Hepatic stellate cell (primary cell): ENCODE measurements at places on chromosomes 6 and 20.

DNA sequence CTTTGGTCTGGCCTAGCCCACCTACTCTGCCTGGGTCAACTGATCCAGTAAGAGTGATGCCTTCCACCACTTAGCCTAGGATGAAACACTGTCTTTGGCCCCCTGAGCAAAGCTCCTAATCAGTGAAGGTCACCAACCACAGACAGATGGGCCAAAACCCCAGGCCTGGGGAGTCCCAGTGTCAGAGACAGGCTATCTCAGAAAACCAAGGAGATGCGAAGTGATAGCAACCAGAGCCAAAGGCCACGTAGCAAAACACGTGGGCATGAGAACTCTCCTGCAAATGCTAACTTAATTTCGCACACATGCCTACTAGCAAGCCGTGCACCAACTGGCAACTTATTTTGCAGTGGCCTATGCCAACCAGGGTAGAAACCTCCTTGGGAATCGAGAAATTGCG is 29.1 kb downstream of the AGPAT4 start:
- no peak for DNase-seq

- DNase-seq, result no peak
Observed at GRCh38 chr6:89580997-89581666, 57.4 kb downstream of the LYRM2 start.

DNA sequence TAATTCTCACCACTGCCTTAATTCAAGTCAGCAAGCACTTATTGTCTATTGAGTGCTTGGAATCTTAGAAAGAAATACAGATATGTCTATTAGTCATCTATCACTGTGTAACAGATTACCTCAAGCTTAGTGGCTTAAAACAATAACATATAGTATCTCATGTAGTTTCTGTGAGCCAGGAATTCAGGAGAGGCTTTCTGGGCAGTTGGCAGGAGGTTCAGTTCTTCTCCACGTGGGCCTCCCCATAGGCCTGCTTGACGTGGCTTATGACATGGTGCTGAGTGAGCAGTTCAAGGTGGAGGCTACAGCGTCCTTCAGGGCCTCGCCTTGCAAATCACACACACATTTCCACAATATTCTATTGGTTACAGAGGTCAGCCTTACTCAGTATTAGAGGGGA is 69.7 kb downstream of the DTD1 start:
- DNase-seq, result no peak

DNA sequence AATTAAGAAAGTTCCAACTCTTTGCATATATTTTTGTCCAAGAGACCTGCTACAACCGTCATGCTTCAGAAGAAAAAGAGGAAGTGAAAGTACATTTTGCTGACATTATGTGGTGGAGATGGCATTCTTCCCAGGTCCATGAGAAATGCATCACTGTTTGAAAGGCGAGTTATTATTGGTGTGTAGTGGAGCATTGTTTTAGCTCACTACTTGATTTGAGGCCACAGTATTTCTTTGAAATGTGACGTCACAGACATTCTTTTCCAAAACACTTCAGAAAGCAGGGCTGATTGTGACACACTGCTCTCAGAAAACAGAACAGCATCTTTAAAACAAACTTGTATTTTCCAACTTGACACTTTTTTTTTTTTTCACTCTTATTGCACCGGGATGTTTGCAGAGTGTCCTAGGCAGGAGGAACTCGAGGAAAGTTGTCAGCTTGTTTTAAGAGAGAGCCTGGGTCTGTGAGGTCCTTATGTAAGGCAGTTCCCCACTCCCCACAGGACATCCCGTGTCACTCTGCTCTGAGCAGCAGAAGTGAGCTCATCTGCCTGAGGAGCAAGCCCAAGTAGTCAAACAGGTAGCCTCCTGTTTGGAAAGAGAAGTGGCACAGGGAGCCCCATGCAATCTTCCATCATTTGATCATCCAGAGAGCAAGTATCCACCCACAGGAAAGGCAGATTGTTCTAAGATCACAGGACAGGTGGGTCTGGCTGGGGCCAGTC is 1.1 kb downstream of the SPTLC3 start:
- DNase-seq, result peak; percentile 29

- no peak for DNase-seq
Observed at GRCh38 chr6:75113446-75113845, 92.4 kb downstream of the COL12A1 start.

GRCh38 chr6:35120746-35121145 is 20.4 kb downstream of the TCP11 start:
- no peak for DNase-seq

DNA sequence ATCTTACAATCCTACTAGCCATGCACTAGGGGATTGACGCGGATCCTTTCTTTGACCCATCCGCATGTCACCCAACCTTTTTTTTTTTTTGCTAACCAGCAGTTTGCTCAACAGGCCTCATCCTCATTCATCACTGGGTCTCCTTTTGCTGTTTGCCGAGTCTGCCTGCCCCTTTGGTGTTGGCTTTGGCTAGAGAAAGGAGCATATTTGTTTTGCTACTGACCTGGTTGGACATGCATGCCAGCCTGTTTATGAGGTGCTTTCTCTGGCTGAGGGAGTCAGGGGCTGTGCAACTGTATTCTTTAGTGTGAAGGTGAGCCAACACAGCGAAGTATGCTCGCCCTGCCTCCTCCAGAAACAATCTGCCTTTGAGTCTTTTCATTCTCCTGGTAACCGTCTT is 40.2 kb downstream of the E2F3 start:
- no peak for DNase-seq

GRCh38 chr20:41476013-41476441 is 109.4 kb upstream of the EMILIN3 start:
- DNase-seq, result peak; percentile 14

GRCh38 chr6:44076356-44077213 is 50.7 kb downstream of the MRPL14 start:
- no peak for DNase-seq
